Occipital lobe (tissue), 3 donors: ENCODE measurements at places on chromosomes 12 and 14.

GRCh38 chr12:6722863-6723262, 983 bp upstream of the COPS7A start:
- no peak for DNase-seq

- DNase-seq, result no peak
Measured at GRCh38 chr12:66587912-66588311, 91.0 kb downstream of the GRIP1 start.

DNA sequence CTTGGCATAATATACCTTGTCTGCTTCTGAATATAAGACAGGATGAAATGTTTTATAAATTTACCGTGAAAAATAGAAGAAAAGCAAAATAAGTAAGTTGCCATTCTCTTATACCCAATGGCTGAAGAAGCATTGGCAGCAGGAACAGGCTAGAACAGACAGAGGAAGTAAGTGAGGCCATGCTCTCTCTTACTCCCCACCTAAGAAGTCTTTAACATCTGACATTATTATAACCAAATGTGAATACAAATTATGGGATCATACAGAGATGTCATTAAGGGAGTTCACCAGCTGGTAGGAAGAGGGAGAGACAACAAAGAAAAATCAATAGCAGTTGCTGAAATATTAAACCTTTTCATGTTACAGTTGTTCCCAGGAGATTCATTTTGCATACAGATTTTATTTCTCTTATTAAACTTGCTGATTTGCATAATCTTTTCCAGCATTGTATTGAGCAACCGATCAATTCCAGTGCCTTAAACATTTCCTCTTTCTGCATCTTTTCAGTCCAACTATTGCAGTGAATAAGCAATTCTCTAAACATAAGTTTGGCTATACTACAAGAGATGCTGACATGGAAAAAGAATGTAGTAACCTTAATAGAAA, 270.6 kb downstream of the SLC6A15 start:
- no peak for DNase-seq

- no peak for DNase-seq
Measured at GRCh38 chr14:57254884-57255283, 13.8 kb downstream of the EXOC5 start.

- DNase-seq, result no peak
Measured at GRCh38 chr14:105151084-105151837, 17.3 kb downstream of the JAG2 start.

DNA sequence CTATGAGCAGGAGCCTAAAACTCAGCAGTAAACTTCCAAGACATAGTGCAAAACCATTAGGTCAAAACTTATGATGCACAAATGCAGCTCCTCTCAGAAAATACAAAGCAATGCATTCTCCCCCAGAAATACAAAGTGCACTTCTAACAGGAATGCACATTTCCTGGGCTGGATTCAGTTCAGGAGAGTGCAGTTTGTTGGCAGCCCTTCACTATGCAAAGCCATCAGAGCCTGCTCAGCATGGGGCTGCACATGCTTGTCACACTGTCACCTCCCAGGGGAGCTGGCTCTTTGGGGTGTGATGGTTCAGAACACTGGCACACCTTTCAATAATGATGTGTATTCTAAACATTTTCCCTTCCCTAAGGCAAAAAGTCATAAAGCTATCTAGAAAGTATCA, 110.4 kb downstream of the KCNK10 start:
- no peak for DNase-seq

DNA sequence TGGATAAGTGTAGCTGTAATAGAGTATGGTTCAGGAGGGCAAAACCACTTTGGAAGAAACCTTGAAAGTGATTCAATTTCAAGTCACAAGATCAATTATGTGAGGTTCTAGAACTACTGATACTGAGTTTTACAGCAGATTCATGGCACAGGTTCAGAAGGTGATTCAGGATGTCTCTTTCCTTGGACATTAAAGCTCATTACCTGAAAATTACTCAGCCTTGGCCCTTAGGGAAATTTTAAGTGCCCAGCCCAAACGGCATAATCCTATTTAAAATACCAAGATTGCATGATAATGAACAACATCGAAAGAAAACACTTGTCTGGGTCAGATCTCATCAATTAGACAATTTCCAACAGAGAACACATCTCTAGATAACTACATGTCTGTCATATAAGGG, 70.2 kb upstream of the SLC38A2 start:
- DNase-seq, result no peak

- DNase-seq, result no peak
Measured at GRCh38 chr12:74891083-74891668, 318.5 kb downstream of the KCNC2 start.

GRCh38 chr12:26936559-26937442, 980 bp downstream of the INTS13 start:
- DNase-seq, result no peak

DNA sequence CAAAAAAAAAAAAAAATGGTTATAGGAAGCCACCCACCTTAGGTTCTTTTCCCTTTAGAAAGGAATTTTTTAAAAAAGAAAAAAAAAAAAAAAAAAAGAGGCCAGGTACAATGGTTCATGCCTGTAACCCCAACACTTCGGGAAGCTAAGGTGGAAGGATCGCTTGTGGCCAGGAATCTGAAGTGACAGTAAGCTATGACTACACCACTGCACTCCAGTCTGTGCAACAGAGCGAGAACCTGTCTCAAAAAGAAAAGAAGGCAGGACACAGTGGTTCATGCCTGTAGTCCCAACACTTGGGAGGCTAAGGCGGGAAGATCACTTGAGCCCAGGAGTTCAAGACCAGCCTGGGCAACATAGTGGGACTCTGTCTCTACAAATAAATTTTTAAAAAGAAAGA, 36.0 kb downstream of the SPTLC2 start:
- no peak for DNase-seq

GRCh38 chr14:27372771-27373170, 774.9 kb upstream of the NOVA1 start:
- DNase-seq, result no peak

DNA sequence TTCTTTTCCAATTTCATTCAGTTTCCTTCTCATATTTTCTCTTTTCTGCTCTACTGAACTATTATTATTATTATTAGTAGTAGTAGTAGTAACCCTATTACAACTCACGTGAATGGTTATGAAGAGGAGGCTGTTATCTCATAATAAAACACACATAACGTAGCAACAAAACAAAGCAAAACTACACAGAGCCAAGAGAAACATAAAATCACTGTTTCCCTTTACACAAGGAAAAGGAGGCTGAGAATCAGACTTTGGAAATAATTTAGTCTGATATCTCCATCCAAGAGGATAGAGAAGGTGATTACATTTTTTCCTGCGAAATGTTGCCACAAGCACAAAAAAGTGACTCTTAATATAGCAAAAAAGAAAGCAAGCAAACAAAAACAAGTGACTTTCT, 975.8 kb upstream of the FLRT2 start:
- DNase-seq, result no peak

DNA sequence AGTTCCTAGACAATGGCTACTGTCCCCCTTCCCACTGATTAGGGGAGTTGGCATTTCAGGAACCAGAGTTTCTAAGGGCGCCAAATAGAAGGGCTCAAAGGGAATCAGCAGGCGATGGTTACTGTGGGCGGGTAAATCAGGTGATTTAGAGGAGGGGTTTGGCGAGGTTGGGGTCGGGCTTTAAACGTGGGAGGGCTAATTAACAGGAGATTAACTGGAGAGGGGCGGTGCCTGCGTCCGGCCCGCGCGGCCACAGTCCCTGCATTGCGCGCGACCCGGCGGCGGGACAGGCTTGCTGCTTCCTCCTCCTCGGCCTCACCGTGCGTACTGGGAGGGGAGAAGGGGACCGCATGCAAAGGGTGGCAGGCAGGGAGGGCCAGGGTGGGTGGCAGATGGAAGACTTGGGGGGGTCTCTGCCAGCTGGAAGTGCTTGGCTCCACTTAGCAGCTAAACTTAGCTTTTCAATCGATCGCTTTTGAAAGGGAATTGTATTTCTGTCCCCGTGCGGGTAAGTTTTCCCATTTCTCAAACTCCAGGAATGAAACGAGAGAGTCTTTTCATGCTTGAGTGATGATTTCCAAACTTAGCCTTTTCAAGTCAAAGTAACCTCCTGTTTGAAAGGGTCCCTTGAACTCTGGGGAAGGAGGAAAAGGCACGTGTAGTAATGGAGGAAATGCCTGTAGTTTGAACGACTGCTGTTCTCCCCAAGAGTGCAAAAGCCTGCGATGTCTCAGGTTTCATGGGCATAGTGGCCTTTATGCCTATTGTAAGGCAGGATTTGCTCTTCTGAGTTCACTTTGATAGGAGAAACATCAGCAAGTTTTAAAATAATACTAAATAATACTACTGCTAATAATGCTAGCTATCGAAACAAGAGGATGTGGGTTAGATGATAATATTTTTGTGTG, at the start of gene MGST1:
Gene MGST1, plus strand, starts transcription at position 255 of the 908 bp plus-strand sequence. CDS start 6,608 bp downstream, outside the sequence.
- peak; percentile 8 for DNase-seq

DNA sequence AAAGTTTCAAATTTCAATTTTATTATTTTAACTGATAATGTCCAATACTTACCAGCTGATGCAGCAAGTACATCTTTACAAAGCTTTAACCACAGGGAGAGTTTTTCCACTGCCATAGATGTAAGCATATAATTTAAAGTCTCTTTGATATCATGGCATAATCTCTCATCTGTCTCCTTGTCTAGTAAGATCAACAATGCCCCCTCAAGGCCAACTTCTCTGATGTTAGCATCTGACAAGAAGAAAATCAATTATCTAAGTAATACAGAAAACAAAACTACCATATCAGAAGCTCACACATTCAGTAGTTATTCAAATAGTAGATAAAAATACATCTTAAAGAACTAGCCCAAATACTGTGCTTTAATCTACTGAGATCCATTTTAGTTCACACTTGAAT, 94.2 kb downstream of the HEATR5A start:
- no peak for DNase-seq

DNA sequence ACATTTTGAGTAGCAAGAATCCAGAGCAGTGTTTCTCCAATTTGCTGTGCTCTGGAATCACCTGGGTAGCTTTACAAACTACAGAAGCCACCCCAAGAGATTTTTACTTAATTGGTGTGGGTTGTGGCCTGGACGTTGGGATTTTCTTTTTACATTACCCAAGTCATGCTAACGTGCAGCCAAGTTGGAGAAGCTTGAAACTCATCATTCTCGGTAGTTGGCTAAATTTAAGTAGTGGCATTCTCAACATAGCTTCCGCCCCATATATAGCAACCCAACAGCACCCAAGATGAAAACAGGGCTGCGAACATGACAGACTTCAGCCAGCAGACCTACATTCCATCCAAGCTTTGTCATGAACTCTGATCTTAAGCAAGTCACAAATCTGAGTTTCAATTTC, 25.0 kb downstream of the DAD1 start:
- no peak for DNase-seq

- peak; percentile 29 for DNase-seq
Measured at GRCh38 chr12:2183556-2184541, 131.1 kb downstream of the CACNA1C start.

DNA sequence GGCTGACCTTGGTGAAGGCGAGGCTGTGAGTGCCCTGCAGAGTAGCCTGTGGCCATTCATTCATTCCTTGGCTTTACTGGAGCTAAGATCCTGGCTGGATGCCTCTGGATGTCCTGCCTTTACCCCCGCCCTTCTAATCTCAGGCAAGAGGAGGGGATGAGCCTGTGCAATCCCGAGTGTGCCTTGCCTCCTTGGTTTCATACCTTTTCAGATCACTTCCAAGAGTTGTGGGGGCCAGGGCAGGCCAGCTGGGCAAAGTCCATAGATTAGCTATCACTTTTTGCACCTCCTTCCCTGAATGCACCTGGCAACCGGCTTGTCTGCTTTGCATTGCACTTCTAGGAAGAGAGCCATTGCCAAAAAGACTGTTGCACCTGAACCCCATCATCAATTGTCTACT, 1.5 kb downstream of the VRTN start:
- DNase-seq, result no peak

DNA sequence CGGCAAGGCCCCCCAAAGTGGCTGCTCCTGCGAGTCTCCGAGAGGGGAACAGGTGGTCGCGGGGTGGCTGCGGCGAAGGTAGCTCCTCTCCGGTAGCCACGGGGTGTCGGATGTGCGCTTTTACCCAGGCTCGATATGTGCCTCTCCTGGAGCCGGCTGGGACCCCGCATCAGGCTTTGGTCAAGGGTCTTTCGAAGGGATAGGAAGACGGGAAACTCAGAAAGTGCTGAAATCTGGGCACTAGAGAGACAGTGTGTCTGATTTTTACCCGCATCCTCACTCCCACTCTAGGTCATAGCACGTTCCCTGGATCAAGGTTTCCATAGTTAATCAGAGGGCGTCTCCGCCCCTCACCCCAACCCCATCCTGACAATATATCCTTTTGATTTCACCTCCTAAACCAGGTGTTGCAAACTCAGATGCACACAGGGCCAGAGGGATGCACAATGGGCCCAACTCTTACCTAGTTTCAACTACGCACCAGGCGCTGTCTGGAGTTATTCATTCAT, 156.9 kb downstream of the PTPN11 start:
- peak; percentile 9 for DNase-seq
